ENCODE measurements at places on chromosomes 13 and 19.

DNA sequence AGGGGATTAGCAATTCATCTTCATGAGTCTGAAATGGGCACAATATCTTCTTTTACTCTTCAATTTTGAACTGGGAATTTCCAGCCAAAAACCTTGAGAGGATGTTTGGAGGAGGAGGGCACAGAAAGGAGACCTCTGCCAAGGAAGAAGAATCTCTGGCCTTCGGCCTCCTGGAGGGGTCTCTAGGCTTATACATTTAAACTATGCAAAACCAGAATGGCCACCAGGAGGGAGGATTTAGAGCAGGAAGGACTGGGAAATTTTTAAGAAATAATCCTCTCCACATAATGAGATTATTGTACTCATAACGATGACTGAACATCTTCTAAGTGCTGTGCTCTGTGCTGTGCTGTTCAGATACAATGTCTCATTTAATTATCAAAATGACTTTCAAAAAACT lies 325.9 kb downstream of the NDFIP2 start:
- no peak for DNase-seq

DNA sequence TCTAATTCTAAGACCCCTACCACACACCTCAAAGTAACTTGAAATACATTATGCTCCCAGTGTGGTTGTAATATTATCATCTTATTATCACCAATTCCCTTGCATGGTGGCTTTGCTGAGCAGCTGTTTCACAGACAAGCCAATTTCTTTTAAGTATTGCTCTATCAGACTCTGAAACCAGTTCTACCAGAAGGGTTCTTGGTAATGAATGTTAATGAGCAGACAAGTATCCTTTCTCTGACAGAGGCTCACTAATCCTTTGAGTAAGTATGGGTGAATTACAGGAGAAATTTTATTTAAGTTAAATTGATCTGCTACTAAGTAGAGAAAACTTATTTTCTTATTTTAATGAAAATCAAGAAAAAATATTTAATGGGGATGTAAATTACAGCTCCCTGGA lies 326.0 kb downstream of the GPC6 start:
- no peak for DNase-seq

- DNase-seq, result no peak
These were observed 5.6 kb downstream of the APC2 start for GRCh38 chr19:1455336-1456120.

- no peak for DNase-seq
These were observed 6.5 kb downstream of the SYCE2 start for GRCh38 chr19:12912571-12912970.

DNA sequence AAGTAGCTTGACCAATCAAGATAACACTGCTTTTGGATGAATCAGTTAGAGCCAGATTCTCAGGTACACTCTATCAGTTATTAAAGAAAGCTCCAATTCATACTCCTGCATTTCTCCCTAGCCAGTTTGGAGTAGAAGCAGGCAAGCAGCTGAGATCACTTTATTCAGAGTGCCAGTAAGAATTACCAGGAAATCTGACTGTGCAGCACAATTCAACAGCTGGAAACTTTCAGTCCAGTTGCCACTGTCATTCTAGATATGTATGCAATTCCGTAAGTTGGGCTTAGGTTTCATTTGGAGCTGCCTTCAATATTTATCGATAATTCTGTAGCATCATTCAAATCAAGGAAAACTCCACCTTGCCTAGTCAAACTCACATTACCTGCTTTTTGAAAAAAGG lies 2625.6 kb upstream of the PCDH20 start:
- DNase-seq, result no peak

DNA sequence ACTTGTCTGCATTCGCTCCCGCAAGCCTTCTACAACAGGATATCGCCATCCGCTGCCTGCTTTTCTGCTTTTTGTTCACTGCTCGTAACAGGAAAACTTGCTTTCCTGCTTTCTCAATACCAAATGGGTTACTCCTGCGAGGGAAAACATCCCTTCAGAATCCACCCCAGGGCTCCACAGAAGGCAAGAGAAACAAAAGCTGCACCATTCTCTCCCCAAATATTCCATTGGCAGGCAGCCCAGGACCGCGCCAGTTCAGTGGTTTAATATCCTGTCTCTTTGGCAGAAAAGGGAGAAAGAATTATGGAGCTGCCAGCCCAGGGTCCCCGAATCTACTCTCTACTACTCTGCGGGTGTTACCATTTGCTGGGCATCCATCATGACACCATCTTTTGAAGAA lies 84.7 kb upstream of the DOCK9 start:
- DNase-seq, result no peak

- DNase-seq, result no peak
These were observed 36.8 kb upstream of the TM9SF2 start for GRCh38 chr13:99464441-99464949.

DNA sequence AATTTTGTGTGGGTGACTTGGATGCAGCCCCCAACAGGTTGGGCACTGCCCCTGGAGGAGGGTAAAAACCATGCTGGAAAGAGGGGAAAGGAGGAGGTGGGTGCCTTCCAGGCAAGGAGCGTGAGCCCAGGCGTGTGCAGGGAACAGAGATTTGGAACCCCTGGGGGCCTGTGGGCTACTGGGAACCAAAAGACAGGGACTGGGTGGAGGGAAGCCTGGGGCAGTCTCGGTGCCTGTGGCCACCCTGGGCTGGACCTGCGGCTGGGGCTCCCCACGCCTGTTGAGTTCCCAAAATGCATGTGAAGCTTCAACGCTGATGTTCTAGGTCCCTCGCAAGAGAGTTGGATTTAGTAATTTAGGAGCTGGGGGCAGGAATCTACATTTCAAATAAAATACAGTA lies 24.8 kb downstream of the GGACT start:
- no peak for DNase-seq

DNA sequence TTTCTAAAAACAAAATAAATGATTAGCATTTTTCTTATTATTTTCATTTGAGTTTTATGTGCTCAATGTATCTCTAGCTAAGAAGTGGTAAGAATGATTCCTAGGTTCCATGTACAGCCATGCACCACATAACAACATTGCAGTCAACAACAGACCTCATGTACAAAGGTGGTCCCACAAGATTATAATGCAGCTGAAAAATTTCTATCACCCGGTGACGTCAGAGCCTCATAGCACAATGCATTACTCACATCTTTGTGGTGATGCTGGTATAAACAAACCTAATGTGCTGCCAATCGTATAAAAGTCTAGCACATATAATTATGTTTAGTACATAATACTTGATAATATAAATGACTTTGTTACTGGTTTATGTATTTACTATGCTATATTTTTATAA lies 120.5 kb downstream of the SLC7A1 start:
- no peak for DNase-seq

GRCh38 chr13:41311406-41312175 lies 524 bp downstream of the NAA16 start:
- DNase-seq, result no peak

GRCh38 chr19:8028951-8029491 lies 23.5 kb upstream of the CCL25 start:
- DNase-seq, result no peak

GRCh38 chr13:73767747-73768315 lies 366.4 kb downstream of the KLF12 start:
- DNase-seq, result no peak

GRCh38 chr13:60396783-60397703 lies at the start of gene TDRD3:
Gene TDRD3 (plus strand): TSS chr13:60397220. CDS start chr13:60397365, 145 bp downstream.
- DNase-seq, result peak; percentile 71

DNA sequence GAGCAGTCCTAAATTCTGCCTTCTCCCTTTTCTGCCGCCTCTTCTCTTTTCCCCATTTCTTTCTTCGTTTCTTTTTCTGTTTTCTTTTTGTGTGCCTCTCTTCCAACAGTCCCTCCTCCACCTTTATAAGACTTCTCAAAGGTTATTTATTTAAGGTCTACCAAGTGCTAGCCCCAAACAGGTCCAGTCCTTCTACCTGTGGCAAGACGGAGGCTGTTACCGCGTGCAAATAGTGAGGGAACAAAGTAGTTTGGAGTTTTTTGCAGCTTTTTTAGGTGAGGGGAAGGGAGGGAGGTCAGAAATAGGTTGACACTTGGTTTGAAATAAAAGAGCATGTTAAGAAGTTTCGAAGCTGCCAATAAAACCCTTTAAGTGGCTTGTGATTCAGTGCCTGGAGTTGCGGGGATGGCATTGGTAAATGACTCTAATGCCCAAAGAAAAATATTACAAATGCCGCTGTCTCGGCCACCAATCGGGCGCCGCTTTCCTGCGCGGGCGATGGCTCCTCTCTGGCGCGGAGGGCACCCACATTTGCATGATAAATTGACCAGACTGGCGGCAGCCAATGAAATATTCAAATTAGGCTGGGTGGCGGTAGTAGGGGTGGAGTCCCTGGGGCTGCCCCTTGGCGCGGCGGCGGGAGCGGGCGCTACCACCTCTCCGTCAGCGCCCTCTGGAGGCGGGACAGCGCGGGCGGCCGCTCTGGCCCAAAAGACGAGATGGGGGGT lies 7.5 kb upstream of the TSHZ3 start:
- no peak for DNase-seq

GRCh38 chr19:29886586-29886985 lies 55.5 kb upstream of the URI1 start:
- no peak for DNase-seq

DNA sequence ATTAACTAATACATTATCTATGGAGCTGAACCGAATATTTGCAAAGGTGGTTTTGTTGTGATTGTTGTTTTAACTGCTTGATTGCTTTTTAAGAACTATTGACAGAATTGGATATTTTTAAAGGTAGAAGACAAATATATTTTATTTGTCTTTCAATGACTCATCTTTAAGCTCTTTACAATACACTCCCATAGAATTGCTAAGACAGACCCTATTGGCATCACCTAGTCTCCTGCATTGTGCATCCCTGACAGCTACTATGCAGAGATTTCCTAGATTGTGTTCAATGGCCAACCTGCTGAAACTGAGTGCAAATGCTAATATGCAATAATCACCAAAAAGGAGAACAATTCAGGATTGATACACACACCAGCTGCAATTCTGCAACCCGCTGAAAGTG lies 19.7 kb upstream of the SCEL start:
- no peak for DNase-seq

DNA sequence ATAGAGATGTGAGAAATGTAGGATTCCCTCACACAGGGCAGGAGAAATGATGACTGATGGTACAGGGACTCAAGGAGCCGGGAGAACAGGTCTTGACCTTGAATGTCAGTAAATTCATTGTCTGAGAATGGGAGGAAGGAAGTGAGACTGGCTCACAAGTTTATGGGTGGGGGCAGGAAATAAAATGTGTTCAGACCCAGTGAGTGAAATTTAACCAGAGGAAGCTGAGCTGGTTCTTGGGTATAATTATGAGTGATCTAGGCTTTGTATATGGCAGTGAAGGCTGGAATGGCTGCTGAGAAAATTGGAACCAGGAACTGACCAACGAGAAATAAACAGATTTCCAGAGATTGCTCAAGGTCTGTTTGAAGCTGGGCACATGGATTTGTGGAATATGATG lies 6.3 kb upstream of the IGSF23 start:
- DNase-seq, result no peak

GRCh38 chr13:42751693-42752092 lies 29.7 kb upstream of the FAM216B start:
- no peak for DNase-seq

DNA sequence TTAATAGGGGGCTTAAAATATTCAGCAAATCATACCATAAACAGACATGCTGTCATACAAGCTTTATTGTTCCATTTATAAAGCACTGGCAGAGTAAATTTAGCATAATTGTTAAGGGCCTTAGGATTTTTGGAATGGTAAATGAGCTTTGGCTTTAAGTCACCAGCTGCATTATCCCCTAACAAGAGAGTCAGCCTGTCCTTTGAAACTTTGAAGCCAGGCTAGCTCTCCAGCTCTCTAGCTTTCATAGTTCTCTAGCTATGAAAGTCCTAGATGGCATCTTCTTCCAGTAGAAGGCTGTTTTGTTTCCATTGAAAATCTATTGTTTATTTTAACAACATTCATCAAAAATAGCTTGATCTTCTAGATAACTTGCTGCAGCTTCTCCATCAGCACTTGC lies 420.8 kb upstream of the GPC6 start:
- no peak for DNase-seq

GRCh38 chr19:10105509-10106099 lies 558 bp upstream of the PPAN start:
- DNase-seq, result no peak

- no peak for DNase-seq
These were observed 1.4 kb downstream of the LILRB2 start for GRCh38 chr19:54279406-54279962.

DNA sequence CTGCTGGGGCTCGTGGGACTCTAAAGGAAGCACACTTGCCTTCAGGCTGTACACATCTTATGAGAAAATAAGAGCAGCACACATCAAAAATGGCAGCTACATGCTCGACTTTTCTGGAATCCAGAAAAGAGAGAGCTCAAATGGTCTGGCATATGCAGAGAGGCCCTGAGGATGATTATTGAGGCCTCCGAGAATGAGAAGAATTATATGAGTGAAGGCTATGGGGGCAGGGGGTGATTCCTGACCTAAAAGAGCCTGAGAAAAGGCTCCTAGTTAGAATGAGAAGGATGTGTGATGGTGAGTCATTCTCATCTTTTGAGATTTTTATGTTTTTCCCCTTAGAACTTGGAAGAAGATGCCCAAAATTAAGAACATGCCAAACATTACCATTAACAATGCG lies 97.1 kb downstream of the HSPH1 start:
- DNase-seq, result no peak
